ENCODE measurements at places on chromosomes 16 and 17.

- no peak for DNase-seq
These were observed 69.0 kb downstream of the PLXDC1 start for GRCh38 chr17:39082482-39082881.

GRCh38 chr17:68847711-68848110, 107.5 kb downstream of the ABCA8 start:
- DNase-seq = no peak

DNA sequence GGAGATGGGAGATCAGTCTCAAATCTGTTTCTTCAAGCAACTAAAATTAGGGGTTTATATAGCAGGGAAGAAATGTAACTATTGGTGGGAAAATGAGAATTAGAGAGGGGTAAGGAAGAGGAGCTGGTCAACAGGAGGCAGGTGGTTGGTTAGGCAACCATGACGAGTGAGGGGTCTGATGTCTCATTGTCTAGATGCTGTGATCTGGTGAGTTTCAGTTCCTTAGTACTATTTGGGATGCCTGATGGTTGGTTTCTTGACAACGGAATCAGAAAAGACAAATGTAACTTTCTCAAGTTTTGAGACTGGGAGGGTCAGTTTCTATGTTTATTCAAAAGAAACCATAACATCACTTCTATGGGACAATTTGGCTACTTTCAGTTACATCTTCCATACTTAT, 415.3 kb upstream of the C16orf82 start:
- no peak for DNase-seq

DNA sequence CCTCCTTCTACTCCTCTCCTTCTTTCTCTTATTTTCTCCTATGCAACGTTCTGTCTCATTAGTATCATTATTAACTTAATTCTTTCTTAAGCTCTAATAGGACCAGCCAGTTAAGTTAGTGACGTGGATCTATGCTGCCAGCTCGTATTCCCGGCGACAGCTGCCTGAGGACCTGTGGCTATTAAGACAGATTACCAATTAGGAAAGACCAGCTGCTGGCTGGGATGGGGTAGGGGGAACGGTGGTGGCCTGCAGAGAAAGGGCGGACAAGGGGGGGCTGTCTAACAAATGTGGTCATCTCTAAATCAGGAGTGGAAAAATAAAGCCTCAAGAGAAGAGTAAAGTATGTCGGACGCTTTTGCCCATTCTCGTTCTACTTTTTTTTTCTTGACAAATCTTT, 770 bp upstream of the MYH3 start:
- no peak for DNase-seq

DNA sequence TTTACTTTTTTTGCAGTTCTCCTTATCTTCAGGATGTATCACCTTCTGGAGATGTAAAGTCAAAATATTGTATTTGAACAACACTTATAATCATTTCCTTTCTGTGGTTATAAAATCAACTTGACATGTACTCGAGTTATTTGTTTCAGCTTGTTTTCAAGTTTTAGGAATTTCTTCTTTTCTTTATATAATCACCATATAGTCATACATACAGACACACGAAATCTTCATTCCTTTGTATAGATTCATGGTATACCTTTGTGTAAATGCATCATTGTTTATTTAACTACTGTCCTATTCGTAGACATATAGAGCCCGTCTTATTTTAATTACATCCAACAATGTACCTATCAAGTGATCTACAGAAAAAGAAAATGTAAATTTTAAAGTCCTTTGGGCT, 40.1 kb downstream of the CMC2 start:
- DNase-seq = no peak

- DNase-seq = no peak
These were observed 344.3 kb downstream of the WWOX start for GRCh38 chr16:78443542-78444364.

DNA sequence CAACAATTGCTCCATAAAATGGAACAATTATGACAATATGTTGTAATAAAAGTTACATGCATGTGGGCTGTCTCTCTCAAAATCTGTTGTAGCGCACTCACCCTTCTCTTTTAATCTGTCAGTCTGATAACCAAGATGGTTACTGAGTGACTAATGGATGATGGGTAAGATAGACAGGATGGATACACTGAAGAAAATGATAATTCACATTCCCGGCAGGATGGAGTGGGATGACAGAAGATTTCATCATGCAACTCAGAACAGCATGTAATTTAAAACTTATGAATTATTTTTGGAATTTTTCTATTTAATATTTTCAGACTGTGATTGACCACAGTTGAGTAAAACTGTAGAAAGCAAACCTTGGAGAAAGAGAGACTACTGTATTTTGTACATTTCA, 30.5 kb downstream of the CDH13 start:
- DNase-seq = no peak

DNA sequence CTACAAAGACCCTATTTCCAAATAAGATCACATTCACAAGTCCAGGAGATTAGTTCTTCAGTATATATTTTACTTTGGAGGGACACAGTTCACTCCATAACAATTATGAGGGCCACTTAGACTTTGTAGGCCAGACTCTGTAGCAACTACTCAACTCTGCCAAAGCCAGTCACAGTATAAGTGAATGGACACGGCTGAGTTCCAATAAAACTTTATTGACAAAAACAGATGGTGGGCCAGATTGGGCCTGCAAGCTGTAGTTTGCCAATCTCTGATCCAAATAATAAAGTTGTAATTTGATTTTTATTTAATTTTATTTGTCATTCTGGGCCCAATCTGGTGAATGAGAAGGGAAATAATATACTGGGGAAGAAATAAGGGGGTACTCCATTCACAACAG, 101.1 kb downstream of the ZNF18 start:
- no peak for DNase-seq

Measured in H7 (cell line).